ENCODE measurements at places on chromosomes 11 and 22.
A peak's percentile ranks its signal among the peaks of the same experiment; 100 is the strongest.

GRCh38 chr22:19986011-19986409 is 30.6 kb downstream of the ARVCF start:
- no peak for DNase-seq

GRCh38 chr11:29612423-29612822 is 404.4 kb downstream of the KCNA4 start:
- DNase-seq, result no peak

DNA sequence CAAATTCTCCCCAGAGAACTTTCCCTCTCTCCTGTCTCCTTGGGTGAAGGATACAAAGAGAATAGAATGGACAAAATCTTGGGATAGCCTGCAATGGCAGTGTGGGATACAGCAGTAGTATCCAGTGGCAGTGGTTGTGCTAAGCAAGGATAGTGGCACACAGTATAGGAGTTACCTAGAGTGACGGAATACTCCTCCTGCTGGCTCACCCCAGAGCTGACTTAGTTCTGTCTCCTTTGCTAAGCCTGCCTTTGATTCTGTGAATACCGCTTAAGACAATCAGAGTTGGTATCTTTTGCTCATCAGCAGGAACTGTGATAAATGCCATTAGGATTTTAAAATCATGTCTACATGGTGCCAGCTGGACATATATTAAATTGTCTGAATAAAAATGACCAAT is 404.3 kb downstream of the JRKL start:
- no peak for DNase-seq

DNA sequence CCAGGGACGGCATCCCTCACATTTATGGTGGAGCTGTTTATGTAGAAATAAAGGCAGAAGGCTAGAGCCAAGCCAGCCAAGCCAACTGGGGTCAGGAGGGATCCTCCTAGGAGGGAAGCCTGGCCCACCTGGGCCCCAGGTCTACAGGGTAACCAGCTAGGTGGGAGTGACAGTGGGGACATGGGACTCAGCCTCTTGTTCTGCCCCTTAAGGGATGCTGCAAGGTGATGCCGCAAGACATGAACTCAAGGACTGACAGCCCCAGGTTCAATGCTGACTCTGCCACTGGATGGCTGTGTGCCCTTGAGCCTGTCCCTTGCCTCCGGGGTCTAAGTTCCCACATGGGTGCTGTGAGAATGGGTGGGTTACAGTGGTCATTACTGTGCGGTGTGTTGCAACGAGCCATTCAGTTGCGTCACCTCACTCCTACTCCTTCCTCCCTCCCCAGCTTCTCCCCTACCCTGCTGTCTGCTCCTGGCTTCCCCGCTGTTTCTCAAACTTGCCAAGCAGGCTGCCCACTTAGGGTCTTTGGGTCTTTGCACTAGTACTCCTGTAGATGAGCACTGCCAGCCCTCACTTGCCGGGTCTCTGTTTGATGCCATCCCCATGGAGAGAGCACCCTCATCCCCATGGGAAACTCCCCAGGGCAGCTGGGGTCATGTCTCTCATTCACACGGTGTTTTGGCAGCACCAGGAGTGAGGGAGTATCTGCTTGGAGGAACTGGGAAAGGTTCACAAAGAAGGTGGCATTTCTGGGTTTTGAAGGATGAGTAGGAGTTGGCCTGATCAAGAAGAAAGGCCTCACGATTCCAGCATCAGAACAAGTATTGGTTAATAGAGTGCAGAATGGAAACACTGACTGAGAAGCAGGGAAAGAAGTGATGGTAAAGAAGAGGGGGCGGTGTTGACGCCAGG is 43.0 kb upstream of the RTL6 start:
- DNase-seq, result no peak

GRCh38 chr22:36052505-36052941 is 23.9 kb upstream of the RBFOX2 start:
- DNase-seq, result peak; percentile 42

- DNase-seq, result no peak
These were observed 2.5 kb upstream of the DNAL4 start for GRCh38 chr22:38796262-38796957.

DNA sequence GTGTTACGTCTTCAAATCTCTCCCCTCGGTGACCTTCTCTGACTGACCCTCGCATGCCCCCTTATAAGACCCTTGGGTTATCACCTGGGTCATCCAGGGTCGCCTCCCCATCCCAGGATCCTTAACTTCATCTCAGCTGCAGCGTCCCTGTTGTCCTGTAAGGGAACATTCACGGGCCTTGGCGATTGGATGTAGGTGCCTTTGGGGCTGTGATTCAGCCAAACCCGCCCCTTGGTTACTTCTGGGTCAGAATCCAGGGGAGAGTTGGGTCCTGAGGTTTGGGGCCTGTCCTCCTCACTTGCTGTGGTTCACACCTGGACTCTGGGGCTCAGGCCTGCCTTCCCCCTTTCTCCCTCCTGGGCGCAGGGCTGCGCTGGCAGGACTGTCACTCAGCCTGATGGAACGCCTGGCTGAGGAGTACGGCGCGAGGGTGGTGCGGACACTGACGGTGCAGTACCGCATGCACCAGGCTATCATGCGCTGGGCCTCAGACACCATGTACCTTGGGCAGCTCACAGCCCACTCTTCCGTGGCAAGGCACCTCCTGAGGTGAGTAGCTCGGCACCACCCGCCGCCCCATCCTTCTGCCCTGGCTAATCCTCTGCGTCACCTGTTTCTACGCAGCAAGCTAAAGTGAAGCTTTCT is 29.4 kb downstream of the IGHMBP2 start:
- DNase-seq, result no peak

- no peak for DNase-seq
These were observed 993.3 kb downstream of the BRD1 start for GRCh38 chr22:48834404-48834803.

- no peak for DNase-seq
These were observed 10.9 kb downstream of the ELFN2 start for GRCh38 chr22:37416389-37416788.

- no peak for DNase-seq
These were observed 10.7 kb upstream of the ARL14EP start for GRCh38 chr11:30312243-30312642.

DNA sequence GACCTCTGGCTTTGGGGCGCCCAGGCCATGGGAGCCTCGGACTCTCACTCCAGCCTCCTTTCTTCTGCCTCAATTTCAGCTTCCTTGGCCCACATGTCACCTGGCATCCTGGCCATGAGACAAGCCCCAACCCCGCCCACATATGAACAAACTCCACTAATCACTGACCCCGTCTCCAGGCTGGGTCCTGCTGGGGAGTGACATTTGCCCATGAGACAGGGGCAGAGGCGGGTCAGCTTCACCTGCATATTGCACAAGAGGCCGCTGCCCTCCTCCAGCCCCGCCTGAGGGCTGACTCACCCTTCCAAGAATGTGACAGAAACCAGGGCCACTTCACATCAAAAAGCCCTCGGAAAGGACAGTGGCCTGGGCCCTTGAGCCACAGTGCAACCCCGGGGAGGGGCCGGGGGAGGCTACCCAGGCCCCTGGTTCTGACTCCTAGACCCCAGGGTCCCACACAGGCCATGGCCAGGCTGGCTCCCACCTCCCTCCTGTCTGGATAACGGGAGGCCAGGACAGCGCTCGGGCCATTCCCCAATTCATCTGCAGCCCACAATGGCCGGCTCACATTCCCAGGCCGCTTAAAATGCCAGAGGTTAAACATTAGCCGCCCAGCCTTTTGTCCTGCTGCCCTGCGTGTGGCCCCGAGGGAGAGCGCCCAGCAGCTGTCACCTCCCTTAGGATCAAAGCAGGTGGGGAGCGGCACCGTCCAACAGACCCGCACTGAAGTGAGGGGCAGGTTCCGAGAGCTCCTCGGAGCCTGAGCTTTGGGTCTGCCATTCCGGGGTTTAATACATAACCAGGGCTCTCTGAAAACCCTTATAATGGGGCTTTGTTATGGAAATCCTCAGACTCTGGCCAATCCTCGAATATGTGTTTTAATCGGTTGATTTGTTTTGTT is 42.3 kb downstream of the TRMU start:
- no peak for DNase-seq

DNA sequence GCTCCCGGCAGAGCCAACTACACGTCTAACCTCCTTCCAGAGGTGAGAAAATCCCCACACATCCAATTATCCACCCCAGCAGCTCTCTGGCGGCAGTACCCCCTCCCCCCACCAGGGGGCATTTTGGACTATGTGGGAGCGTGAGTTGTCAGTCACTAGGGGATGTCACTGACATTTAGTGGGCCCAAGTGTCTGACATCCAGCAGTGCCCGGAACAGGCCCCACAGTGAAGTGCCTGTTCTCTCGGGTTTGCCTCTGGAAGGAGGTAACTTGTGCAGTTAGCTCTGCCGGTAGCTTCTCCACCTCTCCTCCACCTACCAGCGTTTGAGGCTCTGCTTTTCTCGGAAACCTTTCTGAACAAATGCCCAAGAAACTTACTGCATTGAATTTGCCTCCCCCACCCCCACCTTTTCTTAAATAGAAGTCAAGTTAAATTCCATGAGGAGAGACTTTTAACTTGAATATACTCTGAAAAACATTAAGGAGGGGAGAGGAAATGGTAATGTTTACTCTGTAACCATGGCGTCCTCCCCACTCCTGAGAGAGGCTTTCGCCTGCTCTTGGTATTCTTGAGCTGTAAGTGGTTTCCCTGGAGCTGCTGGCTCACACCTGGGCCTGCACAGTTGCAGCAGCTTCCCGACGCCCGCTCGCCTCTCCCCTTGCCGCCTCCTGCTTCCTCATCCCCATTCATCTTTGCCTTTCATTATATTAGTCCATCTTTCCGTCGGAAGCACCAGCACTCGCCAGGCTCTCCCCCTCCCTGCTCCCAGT is 112.8 kb downstream of the WNT7B start:
- DNase-seq, result peak; percentile 70

DNA sequence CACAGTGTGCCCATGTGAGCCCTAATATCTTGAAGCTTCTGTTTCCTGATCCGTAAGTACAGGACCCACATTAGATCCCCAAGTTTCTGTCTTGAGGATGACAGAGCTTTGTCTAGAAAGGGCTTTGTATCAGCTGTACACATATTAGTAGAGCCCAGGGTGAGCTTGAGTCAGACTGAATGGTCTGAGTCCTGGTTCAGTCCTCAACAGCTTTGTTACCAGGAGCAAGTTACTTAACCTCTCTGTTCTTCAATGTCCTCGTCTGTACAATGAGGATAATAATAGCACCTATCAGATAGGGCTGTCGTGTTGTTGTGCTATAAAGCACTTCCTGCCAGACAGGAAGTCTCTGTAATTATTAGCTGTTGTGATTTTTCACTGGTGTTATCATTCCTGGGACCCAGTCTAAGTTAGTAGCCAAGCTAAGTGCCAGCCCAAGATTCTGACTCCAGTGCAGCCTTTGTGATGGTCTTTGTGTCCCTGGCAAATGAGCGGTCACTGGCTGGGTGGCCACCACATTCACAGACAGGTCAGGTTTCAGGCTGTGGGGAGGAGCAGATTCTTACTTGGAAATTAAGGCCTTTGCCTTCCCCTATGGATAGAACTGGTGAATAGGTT is 6.8 kb downstream of the TOM1 start:
- peak; percentile 29 for DNase-seq

DNA sequence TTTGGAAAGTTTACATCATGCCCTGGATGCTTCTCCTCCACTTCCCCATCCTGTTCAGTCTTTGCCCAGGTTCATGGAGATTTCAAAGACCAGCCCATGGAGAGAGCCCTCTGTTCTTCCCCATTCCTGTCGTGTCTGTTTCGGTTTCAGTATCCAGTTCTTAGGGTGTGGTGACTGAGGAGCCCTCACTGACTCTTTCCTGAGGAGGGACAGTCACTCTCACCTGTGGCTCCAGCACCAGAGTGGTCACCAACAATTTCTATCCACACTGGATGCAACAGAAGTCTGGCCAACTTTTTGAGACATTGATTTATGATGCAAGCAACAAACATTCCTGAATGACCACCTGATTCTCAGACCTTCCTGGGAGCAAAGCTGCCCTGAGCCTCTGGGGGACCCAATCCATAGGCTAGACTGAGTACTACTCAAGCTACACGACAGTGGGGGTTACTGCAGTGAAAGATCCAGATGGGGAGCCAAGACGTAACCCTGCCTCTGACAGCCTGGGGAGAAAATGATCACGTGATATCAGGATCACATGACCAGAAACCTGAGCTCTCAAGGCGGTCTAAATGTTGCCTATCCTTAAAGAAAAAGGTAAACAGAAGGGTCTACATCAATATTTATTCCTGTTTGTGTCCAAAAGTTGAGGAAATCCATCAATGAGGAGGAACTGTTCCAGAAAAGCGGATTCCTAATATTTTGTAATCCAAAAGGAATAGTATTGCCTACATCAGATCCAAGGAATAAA is 76.2 kb upstream of the VPREB1 start:
- peak; percentile 54 for DNase-seq

DNA sequence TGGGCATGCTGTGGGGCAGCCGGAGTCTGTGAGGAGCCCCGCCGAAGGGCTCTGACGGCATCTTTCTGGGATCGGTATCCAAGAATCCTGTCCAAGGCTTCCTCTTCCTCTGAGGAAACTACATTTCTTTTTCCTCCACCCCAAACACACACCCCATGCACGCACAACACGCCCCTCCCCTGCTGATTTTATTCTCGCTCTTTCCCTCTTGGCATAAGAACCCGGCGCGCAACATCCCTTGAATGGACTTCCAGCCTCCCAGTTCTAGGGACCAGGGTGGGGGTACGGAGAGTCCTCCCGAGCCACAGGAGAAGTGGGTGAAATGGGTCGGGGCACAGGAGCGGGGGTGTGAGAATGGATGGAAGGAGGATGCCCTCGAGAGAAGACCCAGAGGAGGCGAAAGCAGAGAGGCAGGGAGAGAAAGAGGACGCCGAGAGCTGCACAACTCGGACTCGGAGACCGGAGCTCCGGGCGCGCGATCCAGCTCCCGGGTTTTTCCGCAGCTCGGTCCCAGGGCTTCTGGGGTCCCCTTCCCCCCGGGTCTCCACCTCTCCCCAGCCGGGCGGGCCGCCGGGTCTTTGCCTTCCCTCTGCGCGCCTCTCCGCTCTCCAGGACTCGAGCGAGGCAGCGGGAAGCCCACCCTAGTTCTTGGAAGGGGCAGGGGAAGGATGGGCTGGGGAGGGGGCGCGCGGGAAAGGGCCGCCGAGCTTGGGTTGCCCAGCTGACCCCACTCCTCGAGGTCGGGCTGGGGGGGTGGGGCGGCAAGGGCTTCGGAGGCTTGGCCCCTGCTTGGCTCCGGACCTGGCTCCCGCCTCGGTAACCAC is 1.5 kb upstream of the LARGE1 start:
- DNase-seq, result peak; percentile 57

Data from choroid plexus epithelial cell (primary cell).